NCI-H2029 treated with DMSO at 0.1 percent for 48 hours (cell line): ENCODE measurements at places on chromosomes 5 and 9.

DNA sequence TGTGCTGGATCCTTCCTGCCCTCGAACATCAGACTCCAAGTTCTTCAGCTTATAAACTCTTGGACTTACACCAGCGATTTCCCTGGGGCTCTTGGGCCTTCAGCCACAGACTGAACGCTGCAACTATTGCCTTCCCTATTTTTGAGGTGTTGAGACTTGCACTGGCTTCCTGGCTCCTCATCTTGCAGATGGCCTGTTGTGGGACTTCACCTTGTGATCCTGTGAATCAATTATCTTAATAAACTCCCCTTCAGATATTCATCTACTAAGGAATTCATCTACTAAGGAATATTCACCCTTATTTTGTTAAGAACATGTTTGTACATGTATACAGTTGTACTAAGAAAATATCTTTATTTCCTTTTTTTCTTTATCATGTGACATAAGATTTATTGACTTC is 1079.7 kb downstream of the CDH12 start:
- DNase-seq, result no peak

DNA sequence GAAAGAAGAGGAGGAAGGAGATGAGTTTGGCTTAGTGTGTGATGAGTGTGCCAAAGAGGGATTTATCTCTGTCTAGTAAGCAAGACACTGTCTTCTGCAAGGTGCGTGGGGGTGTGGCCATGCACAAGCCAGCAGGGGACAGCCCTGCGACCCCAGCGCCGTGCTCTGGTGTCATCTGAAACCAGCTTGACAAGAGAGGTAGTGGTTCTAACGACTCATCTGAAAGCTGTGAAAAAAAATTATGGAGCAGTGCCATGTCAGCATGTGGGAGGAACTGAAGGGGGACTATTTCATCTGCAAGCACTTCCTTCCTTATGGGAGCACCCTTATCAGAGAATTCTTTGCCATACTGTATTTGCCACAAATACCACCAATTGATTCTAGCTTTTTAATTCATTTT is 398.6 kb downstream of the PSAT1 start:
- DNase-seq, result peak; percentile 32

DNA sequence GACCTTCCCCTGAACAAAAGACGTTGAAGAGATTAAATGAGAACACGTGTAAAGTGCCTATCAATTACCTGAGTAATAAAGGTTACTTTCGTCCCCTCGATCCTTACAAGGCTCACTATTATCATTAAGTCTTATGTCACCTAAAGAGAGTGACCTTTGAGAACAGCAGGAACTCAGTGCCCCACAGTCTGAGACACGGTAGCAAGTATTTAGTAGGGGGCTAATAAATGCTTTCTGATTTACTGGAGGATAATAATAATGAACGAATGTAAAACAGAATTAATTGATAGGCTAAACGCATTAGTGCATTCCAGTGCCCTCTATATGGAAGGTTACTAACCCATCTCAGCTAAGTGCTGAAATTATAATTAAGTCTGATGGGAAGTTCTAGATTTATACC is 199.9 kb downstream of the FBXL17 start:
- no peak for DNase-seq

GRCh38 chr9:9799287-9799686 is 813.5 kb downstream of the PTPRD start:
- no peak for DNase-seq
